ENCODE measurements at places on chromosomes 12 and 14.

- no peak for DNase-seq
Measured at GRCh38 chr12:28603801-28604200, 413.5 kb downstream of the CCDC91 start.

DNA sequence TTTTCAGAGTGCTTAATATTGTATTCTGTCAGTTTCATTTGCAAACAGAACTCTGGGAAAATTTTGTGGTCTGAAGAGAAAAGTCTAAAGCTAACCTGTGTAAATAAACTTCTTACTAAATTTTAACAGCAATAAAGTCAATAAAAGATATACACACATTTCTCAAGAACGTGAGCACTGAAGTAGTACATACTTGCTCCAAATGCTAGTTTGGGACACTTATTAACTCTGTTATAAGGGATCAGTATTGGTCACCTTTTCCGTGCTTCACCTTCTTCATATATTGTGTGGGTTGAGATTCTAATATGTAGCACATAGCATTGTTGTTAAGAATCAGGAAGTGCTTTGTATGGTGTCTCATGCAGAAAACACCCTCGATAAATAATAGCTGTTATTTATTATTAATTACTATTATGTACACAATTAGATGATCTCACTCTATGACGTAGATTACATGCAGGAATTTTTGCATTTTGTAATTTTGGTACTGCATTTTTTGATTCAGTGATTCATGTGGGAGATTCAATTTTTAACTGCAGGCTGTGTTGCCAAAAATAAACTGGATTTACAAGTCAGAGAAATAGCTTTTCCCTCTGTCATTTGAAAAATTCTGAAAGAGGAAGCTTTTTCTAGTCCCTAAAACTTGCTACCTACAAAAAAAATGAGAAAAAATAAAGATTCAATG, 300.9 kb downstream of the ACSS3 start:
- no peak for DNase-seq

- no peak for DNase-seq
Measured at GRCh38 chr12:132319991-132320570, 9.3 kb downstream of the GALNT9 start.

GRCh38 chr14:97393244-97393643, 596.1 kb downstream of the VRK1 start:
- no peak for DNase-seq

GRCh38 chr12:64189530-64189929, 32.6 kb downstream of the KICS2 start:
- DNase-seq = no peak

DNA sequence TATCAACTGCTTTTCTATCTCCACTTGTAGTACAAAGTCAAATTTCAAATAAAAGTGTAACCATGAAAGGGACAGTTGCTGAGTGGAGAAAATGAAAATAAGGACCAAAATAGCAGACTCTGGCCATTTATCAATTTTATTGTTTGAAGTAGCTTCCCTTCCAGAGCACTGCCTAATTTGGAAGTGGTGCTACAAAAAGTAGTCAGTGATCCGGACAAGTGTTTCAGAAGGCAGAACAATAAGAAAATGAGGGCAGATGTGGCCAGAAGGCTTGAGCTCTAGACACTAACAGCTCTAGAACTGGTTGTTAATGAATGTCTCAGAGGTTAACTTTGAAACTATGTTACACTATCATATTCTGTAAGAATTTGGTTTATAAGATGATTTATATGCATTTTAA, 48.9 kb downstream of the ABCC9 start:
- no peak for DNase-seq

DNA sequence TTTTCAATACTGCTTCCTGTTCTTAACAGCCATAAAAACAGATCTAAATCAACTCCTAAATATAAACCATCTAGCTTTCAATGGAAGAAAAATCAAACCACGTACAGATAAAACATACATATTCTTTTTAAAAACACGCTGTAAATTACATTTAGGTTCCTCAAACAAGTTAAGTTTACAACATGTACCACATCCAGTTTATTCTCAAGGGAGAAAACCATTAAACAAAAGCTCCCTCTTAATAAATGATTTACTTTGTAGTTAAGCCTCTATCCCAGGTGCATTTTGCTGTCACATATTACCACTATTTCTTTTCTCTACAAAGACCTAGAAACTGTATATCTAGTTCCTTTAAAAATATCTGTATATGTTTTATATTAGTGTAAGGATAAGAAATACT, 3.1 kb downstream of the NUMB start:
- no peak for DNase-seq

Data from stimulated activated CD8-positive, alpha-beta memory T cell treated with anti-CD3 and anti-CD28 coated beads, Interleukin-4, amount 100 ng/mL, for 1 hour (primary cell).